Sigmoid colon (tissue), 7 donors: ENCODE measurements at places on chromosomes 4 and X. TPM values are rescaled to one million over a fixed set of nuclear protein-coding genes. Genes with fewer than 3 reads are reported as not detected.

- no peaks in the 10 kb centered on the region for H3K27me3 ChIP-seq
- no peaks in the 10 kb centered on the region for H3K36me3 ChIP-seq
- H3K4me3 ChIP-seq: no peak overlapping the region
- no peaks in the 10 kb centered on the region for H3K4me1 ChIP-seq
Measured at GRCh38 chrX:136710325-136710951, 62.5 kb downstream of the CD40LG start.

GRCh38 chr4:15197005-15197404 is 194.7 kb downstream of the CPEB2 start:
- H3K27me3 ChIP-seq: no peaks in the 10 kb centered on the region
- peaks cover 12% of the 10 kb centered on the region for H3K4me1 ChIP-seq
- no peak overlapping the region for H3K4me3 ChIP-seq
- DNase-seq: no peak

STAP1 gene
- not detected for total RNA-seq

- no peak overlapping the region for H3K4me3 ChIP-seq
- no peak overlapping the region for H3K27ac ChIP-seq
- H3K27me3 ChIP-seq: no peaks in the 10 kb centered on the region
- no peak for DNase-seq
Measured at GRCh38 chrX:147183161-147183560, 368.6 kb upstream of the CXorf51A start.

DNA sequence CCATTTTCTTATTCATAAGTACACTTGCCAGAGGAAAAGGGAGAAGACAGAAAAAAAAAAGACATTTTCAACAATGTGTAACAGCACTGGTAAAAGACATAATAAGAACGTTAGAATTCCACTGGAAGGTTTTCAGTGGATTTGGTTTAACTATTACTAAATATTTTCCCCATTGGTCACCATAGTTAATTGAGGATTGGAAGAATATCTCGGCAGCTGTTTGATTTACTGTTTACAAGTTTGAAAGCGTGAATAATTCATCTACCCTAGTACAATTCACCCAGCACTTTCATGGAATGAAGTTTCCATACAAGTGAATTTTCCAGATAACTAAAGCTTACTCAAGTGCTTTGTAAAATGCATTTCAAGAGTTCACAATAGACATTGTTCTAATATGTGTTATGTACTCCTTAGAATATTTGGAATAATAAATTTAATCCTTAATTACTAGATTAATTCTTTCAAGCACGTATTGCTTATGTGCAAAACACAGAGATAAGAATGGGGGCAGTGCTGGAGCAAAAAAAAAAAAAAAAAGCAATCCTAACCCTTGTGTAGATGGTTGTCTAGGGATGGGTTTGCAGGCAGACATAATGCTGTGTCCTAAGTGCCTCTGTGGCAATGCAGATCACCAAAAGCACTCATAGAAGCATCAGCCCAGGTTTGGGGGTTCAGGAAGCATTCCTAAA is 57.1 kb downstream of the ENPEP start:
- H3K27me3 ChIP-seq: no peaks in the 10 kb centered on the region
- no peak overlapping the region for H3K4me3 ChIP-seq
- H3K27ac ChIP-seq: no peak overlapping the region
- H3K4me1 ChIP-seq: no peaks in the 10 kb centered on the region

GRCh38 chr4:2870082-2870481 is 26.4 kb downstream of the ADD1 start:
- no peak overlapping the region for H3K4me3 ChIP-seq
- peak overlapping the region; percentile 29 for H3K27ac ChIP-seq
- H3K36me3 ChIP-seq: no peaks in the 10 kb centered on the region

- DNase-seq: no peak
- no peaks in the 10 kb centered on the region for H3K4me1 ChIP-seq
- no peaks in the 10 kb centered on the region for H3K27me3 ChIP-seq
- H3K4me3 ChIP-seq: no peak overlapping the region
- no peak overlapping the region for H3K27ac ChIP-seq
- no peaks in the 10 kb centered on the region for H3K36me3 ChIP-seq
Measured at GRCh38 chr4:152095701-152096070, 334.9 kb upstream of the GATB start.

DNA sequence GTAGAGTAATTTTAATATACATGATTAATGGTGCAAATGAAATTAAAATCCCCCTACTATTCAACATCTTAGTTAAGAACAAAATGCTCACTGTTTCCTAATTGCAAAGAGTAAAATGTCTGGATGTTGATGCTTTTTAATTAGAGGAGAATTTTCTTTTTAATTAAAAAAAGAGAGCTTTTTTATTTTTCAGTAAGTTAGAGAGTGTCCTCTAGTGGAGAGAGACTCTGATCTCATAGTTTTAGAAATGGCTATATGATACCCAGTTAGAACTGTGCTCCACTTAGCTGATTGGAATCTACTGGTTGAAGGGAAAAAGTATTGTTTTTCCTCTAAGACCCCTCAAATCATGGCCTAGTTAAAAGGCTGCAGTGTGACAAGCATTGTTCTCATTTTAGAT is 312.0 kb upstream of the MAGEB2 start:
- H3K27ac ChIP-seq: no peak overlapping the region
- H3K4me3 ChIP-seq: no peak overlapping the region
- H3K27me3 ChIP-seq: no peaks in the 10 kb centered on the region
- H3K4me1 ChIP-seq: no peaks in the 10 kb centered on the region
- no peak for DNase-seq
- H3K36me3 ChIP-seq: no peaks in the 10 kb centered on the region

- H3K27ac ChIP-seq: no peak overlapping the region
- no peak overlapping the region for H3K4me3 ChIP-seq
- DNase-seq: no peak
- H3K4me1 ChIP-seq: peaks cover 12% of the 10 kb centered on the region
- no peaks in the 10 kb centered on the region for H3K27me3 ChIP-seq
Measured at GRCh38 chr4:113142351-113142750, 92.9 kb downstream of the ANK2 start.

- no peak within 1 kb of the TSS for H3K27ac ChIP-seq
- no peaks in the 10 kb centered on the region for H3K4me1 ChIP-seq
- H3K27me3 ChIP-seq: no peaks in the 10 kb centered on the region
- H3K36me3 ChIP-seq: no peaks in the 10 kb centered on the region
Measured at GRCh38 chrX:30246769-30247489, at the start of gene MAGEB1. Gene MAGEB1, plus strand, starts transcription at chrX:30247146. Its CDS starts 3,348 bp downstream, at chrX:30250494.

LINC00632 gene
- 105 TPM for total RNA-seq

DNA sequence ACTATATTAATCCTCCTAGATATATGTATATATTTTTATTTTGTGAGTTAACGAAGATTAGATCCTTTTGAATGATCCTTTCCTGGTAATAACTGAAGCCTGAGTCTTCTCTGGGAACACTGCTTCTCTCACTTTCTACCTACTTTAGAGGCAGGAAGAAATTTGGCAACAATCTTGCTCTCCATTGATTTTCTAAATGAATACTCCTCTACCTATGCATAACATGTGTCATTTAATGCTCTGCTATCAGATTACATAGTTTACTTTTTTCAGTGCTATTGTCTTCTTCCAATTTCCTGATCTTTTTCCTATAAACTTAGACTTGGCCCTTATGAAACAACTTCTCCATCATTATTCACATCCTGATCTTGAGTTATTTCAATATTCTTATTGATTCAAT is 60.4 kb upstream of the PDHA2 start:
- no peaks in the 10 kb centered on the region for H3K36me3 ChIP-seq
- H3K4me3 ChIP-seq: no peak overlapping the region
- H3K27ac ChIP-seq: no peak overlapping the region
- H3K27me3 ChIP-seq: no peaks in the 10 kb centered on the region

- no peaks in the 10 kb centered on the region for H3K27me3 ChIP-seq
- peak overlapping the region; percentile 39 for H3K27ac ChIP-seq
- H3K36me3 ChIP-seq: no peaks in the 10 kb centered on the region
- peak; percentile 77 for DNase-seq
- peak overlapping the region; percentile 55 for H3K4me3 ChIP-seq
Measured at GRCh38 chrX:71492231-71493065, 40.5 kb upstream of the OGT start.

GPR173 gene
- 2.5 TPM for total RNA-seq

DNA sequence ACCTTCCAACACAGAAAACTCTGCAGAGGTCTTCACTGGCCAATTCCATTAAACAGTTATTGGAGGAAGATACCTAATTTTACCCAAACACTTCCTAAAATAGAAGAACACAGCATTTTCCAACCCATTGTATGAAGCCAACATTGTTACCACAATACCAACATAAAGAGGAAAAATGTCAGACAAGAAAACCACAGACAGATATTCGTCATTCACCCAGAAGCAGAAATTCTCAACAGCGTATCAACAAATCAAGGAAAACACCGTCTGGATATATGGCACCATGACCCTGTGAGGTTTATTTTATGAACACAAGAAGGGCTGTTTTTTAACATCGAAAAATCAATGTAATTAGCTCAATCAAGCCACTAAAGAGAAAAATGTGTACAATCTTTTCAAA is 255.6 kb downstream of the ASMT start:
- H3K27me3 ChIP-seq: no peaks in the 10 kb centered on the region
- DNase-seq: no peak
- no peaks in the 10 kb centered on the region for H3K36me3 ChIP-seq
- no peaks in the 10 kb centered on the region for H3K4me1 ChIP-seq
- no peak overlapping the region for H3K4me3 ChIP-seq

AFP gene
- not detected for total RNA-seq

PDGFC gene
- total RNA-seq: 21.9 TPM

DNA sequence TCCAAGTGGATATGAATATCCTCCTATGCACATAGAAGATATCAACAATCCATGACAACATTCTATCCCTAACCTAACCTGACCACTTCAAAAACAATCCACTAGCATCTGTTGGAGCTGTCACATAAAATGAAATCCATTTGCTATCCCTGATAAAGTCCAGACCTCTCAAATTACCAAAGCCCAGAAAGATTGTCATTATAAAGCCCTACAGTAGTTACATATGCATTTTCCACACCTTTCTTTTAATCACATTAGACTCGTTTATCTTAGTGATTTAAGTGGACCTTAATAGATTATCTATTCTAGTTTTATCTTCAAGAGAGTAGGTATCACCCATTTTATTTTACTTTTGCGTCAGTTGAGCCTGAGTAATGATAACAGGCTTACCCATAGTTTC is 30.6 kb downstream of the LDB2 start:
- no peak for DNase-seq
- H3K27ac ChIP-seq: no peak overlapping the region
- H3K36me3 ChIP-seq: no peaks in the 10 kb centered on the region
- H3K4me3 ChIP-seq: no peak overlapping the region
- no peaks in the 10 kb centered on the region for H3K27me3 ChIP-seq

HTRA3 gene
- 14.5 TPM for total RNA-seq

DNA sequence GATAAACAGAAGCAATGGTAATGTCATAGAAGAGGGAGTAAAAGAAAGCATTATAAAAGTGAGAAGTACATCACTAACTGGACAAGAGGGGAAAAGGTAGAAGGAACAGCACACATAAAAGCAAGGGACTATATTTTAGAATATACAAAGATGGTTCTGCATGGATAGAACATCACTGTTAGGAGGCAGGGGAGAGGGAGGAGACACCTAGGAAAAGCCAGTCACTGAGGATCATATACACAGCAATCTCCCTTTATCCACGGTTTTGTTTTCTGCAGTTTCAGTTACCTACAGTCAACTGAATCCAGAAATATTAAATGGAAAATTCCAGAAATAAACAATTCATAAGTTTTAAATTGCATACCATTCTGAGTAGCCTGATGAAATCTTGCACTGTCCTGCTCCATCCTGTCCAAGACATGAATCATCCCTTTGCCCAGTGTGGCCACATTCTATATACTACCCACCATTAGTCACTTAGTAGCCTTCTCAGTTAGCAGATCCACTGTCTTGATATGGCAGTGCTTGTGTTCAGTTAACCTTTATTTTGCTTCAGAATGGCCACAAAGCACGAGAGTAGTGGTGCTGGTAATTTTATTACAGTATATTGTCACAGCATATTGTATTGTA is 74.2 kb downstream of the PPA2 start:
- no peaks in the 10 kb centered on the region for H3K36me3 ChIP-seq
- H3K4me1 ChIP-seq: no peaks in the 10 kb centered on the region
- no peak overlapping the region for H3K27ac ChIP-seq
- no peak overlapping the region for H3K4me3 ChIP-seq

- H3K4me1 ChIP-seq: no peaks in the 10 kb centered on the region
- no peaks in the 10 kb centered on the region for H3K36me3 ChIP-seq
- no peak for DNase-seq
- no peaks in the 10 kb centered on the region for H3K27me3 ChIP-seq
- no peak overlapping the region for H3K4me3 ChIP-seq
Measured at GRCh38 chr4:171157462-171158082, 655.6 kb upstream of the GALNTL6 start.

TKTL2 gene
- not detected for total RNA-seq

NOP14 gene
- 16.3 TPM for total RNA-seq

GRCh38 chr4:83568062-83568461 is 32.2 kb downstream of the GPAT3 start:
- H3K4me1 ChIP-seq: no peaks in the 10 kb centered on the region
- no peak overlapping the region for H3K27ac ChIP-seq
- no peaks in the 10 kb centered on the region for H3K27me3 ChIP-seq
- H3K4me3 ChIP-seq: no peak overlapping the region
- H3K36me3 ChIP-seq: no peaks in the 10 kb centered on the region

DNA sequence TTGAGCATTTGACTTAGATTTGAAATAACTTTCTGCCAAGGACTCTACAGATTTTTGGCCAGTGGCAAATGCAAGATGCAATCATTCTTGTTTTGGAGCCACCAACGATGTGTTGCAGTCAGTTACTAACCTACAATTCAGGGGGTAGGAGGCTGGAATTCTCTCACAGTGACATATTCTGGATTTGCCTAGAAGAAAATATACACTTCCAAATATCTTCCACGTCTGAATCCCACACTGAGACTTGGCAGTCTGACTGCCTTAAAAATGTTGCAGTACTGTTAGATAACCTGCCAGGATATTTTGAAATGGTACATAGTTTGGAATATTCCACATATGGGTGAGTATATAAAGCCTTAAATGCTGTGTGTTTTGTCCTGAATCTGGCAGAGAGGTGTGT is 27.6 kb upstream of the AGTR2 start:
- no peak overlapping the region for H3K4me3 ChIP-seq
- H3K27ac ChIP-seq: no peak overlapping the region
- no peaks in the 10 kb centered on the region for H3K27me3 ChIP-seq
- no peaks in the 10 kb centered on the region for H3K4me1 ChIP-seq
- no peak for DNase-seq

DNA sequence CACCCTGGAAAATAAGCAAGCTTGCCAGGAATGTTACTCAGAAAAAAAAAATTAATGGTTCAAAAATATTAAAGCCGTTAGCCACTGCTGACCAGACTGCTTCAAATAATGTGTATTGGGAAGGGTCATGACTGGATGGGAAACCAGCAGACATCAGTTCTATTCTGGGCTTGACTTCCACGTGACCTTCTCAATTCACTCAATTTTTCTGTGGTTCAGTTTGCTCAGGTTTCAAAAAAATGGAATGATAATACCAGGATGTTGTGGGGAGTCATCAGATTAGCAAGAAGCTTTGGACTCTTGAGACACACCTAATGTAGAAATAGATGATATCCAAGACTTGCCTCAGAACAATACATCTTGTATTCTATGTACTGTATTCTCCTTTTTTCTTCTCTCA is 541.9 kb upstream of the BOD1L1 start:
- H3K27ac ChIP-seq: no peak overlapping the region
- no peaks in the 10 kb centered on the region for H3K27me3 ChIP-seq
- H3K36me3 ChIP-seq: no peaks in the 10 kb centered on the region
- H3K4me1 ChIP-seq: no peaks in the 10 kb centered on the region
- H3K4me3 ChIP-seq: no peak overlapping the region
- no peak for DNase-seq

PRRG1 gene
- 5.9 TPM for total RNA-seq

GRCh38 chr4:2083116-2083825 is 24.1 kb downstream of the NAT8L start:
- H3K27ac ChIP-seq: no peak overlapping the region
- no peaks in the 10 kb centered on the region for H3K36me3 ChIP-seq
- no peaks in the 10 kb centered on the region for H3K27me3 ChIP-seq
